ENCODE measurements at places on chromosomes 6 and 20.

DNA sequence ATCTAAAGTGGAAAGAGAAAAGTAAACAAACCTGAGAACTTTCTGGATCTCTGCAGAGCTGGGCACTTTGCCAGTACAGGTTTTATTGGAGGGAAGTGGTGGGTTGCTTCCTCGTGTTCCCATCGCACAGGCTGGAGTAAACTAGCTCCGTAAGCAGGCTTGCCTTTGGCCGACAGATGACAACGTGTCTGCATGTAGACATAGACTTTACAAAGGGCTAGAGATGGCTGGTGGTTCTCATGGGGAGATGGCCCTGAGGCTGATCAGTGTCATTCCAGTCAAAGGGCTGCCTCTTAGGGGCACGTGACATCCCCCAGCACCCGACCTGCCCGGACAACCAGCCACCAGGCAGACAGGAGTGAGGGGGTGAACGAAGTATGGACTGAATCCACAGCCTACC lies 98.8 kb downstream of the YTHDF1 start:
- DNase-seq, result no peak

DNA sequence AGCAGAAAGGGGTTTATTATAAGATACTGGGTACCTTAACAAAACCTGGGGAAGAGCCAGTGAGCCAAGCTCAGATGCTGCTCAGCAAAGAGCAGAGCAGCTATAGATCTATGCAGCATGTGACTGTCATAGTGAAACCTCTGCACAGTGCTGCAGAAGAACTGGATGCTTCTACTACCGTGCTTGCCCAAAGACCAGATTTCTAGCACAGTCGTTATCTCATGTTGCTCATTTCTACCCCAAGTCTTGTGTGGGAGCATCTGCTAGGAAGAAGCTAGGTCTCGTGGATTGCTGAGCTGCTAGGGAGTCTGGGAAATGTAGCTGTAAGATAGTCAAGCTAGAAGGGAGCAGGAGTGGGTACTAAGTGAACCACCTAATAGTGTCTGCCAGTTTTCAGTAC lies 31.7 kb upstream of the GNRH2 start:
- DNase-seq, result no peak

DNA sequence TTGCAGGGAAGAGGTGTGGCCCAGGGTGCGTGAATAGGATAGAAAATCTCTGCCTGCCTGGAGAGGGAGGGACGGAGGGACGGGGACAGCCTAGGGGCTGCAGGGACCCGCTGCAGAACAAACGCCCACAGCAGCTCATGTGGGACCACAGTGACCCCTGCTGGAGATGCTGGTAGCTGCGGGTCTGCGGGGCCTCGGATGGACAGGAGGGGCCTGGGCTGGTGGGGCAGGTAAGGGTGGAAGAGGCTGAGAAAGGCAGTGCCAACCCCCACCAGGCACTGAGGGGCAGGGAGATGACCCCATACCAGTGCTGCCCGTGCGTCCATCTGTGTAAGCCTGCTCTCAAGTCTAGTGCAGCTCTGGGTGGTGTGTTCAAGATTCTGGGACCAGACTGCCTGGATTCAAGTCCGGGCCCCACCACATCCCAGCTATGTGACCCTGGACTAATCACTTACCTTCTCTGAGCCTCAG lies 39.4 kb downstream of the KIAA1755 start:
- DNase-seq, result peak; percentile 86

- no peak for DNase-seq
Observed at GRCh38 chr20:49513009-49513408, 30.5 kb upstream of the KCNB1 start.

GRCh38 chr6:22726966-22727365 lies 157.6 kb downstream of the HDGFL1 start:
- no peak for DNase-seq

- peak; percentile 71 for DNase-seq
Observed at GRCh38 chr20:25247000-25247517, 826 bp upstream of the PYGB start.
